ENCODE measurements at places on chromosomes 6 and 20. TPM values are rescaled to one million over a fixed set of nuclear protein-coding genes. Genes with fewer than 3 reads are reported as not detected.

Gene CFAP61
- total RNA-seq: 0.16 TPM

Gene PRKN
- not detected for total RNA-seq

Gene IL17A
- total RNA-seq: not detected

Gene APOM
- 3.7 TPM for total RNA-seq

Gene DYNLT2
- total RNA-seq: 0.44 TPM

Gene FOXC1
- total RNA-seq: 7.6 TPM

Gene NPBWR2
- not detected for total RNA-seq

Gene ZBP1
- total RNA-seq: 0.04 TPM

Gene RRAGD
- total RNA-seq: 5.4 TPM

Gene LY6G5C
- 1.1 TPM for total RNA-seq

Gene PSMG4
- total RNA-seq: 20.6 TPM

Gene HLA-DRA
- not detected for total RNA-seq

Gene LHFPL5
- total RNA-seq: 0.12 TPM

Gene PGC
- total RNA-seq: not detected

Gene ADGRF4
- total RNA-seq: 15.7 TPM

Gene HMGCLL1
- 0.13 TPM for total RNA-seq

Gene C6orf15
- not detected for total RNA-seq

Gene CST4
- total RNA-seq: not detected

Gene RFX6
- not detected for total RNA-seq

Gene NKX2-2
- not detected for total RNA-seq

Gene BHLHE23
- total RNA-seq: not detected

Gene PDYN
- not detected for total RNA-seq

Gene HDGFL1
- not detected for total RNA-seq

Gene KCNK17
- not detected for total RNA-seq

Gene ZNF334
- not detected for total RNA-seq

Gene PCK1
- total RNA-seq: 0.13 TPM

Gene DEFB132
- not detected for total RNA-seq

Gene ANKRD6
- total RNA-seq: 2.3 TPM

Gene SNAI1
- 12.0 TPM for total RNA-seq

Gene FAM209B
- total RNA-seq: 0.22 TPM

Gene KIAA0408
- total RNA-seq: 7.0 TPM

Gene CENPQ
- 6.1 TPM for total RNA-seq

Gene PEDS1
- 54.9 TPM for total RNA-seq

Gene HTR1E
- not detected for total RNA-seq

Gene LAMA4
- 1.3 TPM for total RNA-seq

Gene SLC22A2
- total RNA-seq: 0.15 TPM

Gene OXT
- not detected for total RNA-seq

Gene C6orf132
- total RNA-seq: 2.5 TPM

Gene CST2
- 0.27 TPM for total RNA-seq

Gene ZBTB12
- total RNA-seq: 3.4 TPM

Gene SRMS
- 0.16 TPM for total RNA-seq
